ENCODE measurements at places on chromosomes 4 and X.

- peak; percentile 44 for ATAC-seq
Measured at GRCh38 chr4:75289914-75290582, 224.2 kb downstream of the RCHY1 start.

DNA sequence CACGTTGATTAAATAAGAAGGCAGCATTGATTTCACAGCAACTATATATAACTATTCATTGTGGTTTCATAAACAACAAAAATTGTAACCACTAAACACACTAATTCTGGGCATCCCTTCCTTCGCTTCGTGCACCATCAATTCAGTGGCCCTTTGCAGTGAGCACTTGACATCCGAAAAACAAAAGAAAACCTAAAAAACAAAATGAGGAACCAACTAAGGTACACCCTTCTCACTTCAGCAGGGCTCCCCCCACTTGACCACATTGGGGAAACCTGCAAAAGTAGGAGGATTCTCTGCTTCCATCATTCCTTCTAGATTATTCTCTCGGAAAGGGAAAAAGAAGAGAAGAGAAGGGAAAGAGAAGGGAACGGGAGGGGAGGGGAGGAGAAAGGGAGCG is 28.3 kb downstream of the NBDY start:
- no peak for ATAC-seq

DNA sequence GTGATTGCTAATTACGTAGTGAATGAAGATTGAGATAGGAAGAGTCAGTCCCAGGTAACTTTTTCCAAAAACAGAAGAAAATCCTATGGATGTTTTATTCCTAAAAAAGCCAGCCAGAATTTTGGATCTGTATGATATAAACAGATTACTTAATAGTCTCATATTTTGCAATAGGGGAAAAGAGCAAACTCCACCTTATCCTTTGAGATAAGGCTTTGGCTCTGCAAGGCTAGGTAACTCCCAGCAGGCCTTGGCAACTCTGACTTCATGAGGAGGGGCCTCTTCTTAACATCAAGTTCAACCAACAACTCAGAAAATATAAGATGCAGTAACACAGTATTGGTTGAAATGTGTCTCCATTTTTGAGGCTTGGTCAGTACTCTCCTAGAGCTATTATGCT is 98.7 kb upstream of the SLC4A4 start:
- no peak for ATAC-seq

GRCh38 chr4:1233641-1234308 is 15.2 kb downstream of the CTBP1 start:
- no peak for ATAC-seq

GRCh38 chrX:135114392-135114791 is 5.9 kb downstream of the ETDB start:
- no peak for ATAC-seq

- ATAC-seq: no peak
Measured at GRCh38 chr4:96039803-96040436, 200.0 kb downstream of the PDHA2 start.

DNA sequence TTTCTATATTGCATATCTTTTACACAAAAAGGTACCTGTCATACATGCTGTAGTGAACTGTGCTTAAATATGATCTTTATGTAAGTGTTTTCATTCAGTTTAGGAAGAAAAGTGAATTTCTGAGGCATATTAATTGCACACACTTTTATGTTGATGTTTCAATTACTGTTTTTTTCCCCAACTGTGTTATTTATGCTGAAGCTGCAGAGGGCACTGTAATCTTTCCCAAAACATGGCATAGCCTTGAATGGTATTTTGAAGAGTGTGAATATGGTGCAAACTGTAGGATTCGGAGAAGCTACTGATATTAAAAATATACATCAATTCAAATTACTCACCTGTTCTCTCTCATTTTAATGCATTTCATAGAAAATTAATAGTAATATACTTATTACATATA is 6.0 kb upstream of the CENPE start:
- peak; percentile 80 for ATAC-seq

DNA sequence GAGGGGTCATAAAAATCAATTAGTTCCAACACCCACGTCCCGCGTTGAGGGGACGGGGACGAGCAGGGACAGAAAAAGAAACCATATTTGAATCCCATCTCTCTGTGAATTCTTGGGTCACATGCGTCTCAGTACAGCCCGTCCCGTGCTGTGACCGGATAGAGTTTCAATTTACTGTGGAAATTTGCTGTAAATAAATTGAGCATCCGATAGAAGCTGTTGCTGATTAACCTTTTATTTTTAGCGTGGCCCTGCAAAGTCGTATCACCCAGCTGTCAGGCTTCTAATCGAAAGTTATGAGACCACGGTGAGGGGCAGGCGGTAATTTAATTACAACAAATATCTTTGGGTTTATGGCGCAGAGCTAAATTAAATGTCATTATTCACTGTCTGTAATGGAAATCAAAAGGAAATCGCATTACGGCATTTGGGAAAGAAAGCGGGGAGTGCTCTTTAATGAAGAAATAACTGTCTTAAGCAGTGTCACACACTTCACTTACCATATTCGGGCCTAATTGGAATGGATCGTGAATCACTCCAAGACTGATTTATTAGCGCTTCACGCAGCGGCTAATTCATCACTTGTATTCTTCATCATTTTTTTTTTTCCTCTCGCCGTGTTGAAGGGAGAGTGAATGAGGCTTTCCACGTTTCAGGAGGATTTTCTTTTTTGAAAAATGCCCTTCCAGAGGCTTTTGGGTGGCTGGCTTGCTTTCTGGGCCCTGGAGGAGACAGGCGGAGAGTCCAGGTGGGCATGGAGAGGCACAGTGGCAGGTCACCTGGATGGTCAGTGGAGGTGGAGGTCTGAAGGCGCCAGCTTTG is 7.3 kb downstream of the SHOX start:
- no peak for ATAC-seq

- peak; percentile 68 for ATAC-seq
Measured at GRCh38 chr4:140296335-140297220, 76.9 kb upstream of the SCOC start.

DNA sequence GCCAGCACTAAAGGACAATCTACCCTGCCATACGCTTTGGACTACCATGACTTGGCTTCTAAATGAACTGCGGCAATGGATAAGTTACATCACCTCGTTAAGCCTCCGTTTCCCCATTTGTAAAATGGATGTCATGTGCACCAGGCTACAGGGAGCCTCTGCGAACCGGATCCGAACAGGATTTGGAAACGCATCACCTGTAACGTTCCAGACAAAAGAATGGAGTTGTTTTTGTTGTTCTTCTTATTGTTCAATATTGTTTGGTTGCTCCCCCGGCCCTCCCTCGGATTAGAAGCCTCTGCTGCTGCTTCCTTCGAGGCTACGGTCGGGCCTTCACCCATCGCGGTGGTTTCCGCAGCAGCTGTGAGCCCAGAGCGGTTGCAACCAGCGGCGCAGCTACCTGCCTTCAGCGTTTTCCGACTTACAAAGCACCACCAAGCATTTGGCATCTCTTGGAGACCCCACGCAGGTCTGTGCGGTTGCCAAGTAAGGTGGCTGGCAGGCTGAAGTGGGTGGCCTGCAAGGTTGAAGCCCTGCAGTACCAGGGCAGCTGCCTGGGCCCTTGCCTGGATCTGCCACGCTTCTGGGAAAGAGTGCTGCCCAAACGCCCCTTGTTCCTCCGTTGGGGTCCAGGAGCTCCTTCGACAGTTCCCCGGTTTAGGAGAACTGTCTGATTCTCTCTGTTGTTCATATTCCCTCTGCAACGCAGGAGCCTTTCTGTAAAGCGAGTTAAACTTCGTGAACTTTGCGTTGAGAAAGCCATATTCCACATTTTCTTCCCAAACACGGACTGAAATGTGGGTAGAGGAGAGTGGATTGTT is 7.1 kb downstream of the NKX3-2 start:
- no peak for ATAC-seq

DNA sequence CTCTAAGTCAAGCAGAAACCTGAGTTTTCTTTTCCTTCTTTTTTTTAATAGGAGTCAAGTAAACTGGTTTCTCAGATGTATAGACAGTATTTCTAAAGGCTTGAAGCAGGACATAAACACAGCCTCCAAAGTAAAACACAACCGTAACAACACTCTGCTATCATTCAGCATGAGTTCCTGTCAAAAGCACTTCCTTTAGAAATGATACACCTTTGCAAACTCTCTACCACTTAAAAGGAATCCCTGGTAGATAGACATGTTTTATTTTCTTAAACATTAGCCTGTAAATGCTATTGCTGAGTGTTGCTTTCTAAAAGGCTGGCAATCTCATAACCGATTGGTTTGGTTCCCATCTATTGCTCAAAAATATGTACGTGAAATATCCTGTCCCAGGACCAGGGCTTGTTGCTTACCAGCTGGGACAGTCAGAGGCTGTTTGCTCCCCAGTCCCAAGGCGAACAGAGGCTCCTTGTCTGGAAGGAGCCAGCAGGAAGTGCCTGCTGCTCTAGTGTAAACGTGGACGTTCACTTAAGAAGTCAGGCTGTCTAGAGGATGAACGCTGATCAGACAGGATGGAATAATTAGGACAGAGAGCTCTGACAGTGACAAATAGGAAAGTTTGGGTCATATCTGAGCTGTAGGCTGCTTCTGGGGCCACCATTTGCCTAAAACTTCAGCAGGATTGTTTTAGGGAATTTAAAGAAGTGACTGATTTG is 173.9 kb upstream of the KLF3 start:
- ATAC-seq: no peak

DNA sequence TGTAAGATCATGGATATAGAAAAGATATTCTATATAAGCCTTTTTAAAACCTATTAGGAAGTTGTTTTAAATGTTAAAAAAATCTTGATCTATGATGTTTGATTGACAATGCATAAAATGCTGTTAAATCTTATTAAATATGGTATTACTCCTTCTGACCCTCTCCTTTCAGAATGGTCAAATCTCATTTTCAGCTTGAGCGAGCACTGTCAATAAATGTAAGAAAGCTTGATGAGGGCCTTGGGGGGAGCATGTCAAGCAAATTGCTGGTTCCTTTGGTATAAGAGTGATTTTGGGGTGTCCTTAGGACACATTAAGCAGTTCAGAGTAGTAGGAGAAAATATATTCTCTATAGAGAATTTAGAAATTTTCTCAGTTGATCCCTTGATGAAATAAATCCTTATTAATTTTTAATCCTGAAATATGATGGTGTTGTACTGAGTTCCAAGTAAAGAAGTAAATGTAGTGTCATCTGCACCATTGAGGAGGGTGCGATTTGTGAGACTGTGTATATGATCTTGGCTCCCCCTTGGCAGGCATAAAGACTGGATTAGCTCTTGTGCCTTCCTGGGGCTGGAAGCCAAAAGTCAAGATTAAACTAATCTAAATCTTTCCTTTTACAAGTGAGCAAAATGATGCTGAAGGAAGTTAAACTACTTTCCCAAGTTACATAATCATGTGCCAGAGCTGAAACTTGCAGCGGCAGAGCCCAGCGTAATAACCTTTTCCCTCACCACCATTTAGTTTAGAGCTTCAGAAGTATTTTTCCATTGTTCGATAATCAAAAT is 82.6 kb upstream of the ANK2 start:
- no peak for ATAC-seq

- peak; percentile 98 for ATAC-seq
Measured at GRCh38 chrX:111869639-111870034, 6.3 kb upstream of the TRPC5OS start.

DNA sequence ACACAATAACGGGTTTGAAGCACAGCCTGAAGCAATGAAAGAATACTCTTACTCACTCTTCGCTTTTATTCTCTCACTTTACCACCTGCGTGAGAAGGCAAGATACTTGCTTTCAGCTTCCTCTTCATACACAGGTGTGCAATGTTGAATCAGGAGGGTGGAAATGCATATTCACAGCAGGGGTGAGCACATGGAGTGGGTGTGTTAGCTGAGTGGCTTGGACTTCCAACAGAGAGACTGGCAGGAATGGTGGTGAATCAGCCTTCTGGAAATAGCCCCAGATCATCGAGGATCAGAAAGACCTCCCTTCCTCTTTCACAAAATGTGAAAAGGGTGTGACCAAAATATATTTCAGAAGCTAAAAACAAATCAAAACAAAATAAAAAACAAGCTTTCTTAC is 521.2 kb downstream of the STIM2 start:
- no peak for ATAC-seq

DNA sequence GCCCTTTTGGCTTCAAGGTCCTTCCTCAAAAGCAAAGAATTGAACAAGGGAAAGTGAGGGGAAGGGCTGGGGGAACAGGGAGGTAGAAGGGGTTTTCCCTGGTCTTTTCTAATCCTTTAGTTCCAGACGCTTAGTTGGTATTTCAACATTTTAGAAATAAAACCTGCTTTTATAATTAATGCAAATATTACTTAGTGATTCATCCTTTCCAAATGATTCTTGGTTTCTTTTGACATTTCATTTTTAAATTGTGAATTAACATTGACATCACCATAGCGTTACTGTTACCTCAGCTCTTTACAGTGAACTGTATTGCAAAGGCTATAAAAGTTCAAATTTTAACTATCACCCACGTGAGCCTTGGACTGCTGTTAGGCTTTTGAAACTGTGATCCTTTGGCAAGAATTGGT is 20.9 kb downstream of the NFKB1 start:
- ATAC-seq: no peak

Measured in SK-N-SH treated with all-trans-retinoic acid at 6 μM for 48 hours (cell line).